ENCODE measurements at places on chromosomes 1 and 21.

- DNase-seq, result no peak
Measured at GRCh38 chr1:12640237-12640957, 3.5 kb upstream of the AADACL4 start.

DNA sequence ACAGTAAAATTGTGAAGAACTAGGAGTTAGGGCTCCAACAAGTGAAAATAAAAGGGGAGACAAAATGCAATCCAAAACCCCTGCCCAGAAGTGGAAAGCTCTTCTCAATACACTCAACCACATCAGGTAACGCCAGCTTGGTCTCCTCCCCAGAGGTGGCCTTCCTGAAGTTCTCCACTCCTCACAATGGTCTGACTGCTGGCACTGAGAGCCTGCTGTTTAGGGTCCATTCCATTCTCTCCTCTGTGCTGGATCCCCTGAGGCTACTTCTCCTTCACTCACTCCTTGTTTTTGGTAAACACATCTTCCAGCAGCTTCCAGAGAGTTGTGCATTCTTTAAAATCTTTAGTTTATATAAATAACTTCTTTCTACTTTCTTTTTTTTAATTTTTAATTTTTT is 189.5 kb downstream of the KCNT2 start:
- DNase-seq, result no peak

DNA sequence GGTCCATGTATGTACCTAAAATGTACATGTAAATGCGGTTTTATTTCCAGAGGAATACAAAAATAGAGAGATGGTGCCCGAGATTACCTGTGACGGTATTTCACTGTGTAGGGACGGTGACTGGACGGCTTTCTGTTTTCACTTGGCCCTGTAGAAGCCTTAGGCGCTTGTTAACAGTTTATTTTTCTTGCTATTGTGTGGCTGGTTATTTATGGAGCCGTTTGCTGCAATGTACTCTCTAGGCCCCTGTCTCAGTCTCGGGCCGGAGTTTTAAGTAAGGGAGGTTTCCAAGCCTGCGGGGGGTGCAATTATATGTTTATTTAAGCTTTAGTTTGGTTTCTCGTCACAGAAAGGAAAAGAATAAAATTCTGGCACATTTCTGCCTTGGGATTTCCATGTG is 413 bp downstream of the EFCAB7 start:
- DNase-seq, result no peak

DNA sequence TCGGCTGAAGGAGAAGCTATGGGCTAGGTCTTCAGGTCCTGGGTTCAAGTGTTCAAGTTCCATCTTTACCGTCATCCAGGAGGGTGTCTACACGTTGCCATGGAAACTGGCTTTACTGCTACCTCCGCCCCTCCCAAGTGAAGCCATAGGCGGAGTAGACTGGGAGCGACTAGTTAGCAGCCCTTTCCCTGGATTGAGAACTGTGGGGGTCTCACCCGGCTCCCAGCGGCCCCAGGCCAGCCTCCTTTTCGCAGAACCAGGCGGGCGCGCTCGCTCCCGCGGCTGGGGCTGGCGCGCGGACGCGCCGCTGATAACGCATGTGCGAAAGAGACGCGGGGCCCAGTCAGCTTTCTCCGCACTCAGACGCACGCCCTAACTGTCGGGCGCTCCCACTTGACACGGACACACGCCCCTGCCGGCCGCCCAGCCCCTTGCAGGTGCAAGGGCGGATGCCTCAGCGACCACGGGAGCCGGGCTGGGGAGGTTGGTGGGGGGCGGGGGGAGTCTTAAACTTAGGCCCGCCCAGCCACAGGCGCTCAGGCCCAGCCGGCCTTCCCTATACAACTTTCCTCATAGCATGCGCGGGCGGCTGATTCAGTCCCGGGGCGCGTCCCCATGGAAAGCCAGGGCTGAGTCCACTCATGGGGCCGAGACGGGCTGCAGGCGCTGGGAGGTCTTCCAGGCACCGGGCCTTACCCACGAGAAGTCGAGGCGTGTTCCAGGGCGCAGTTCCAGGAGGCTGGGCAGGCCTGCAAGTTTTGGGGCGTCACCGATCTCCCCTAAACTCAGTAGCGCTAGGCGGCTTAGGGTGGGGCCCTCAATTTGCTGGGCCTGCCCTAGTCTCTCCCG is 7.4 kb downstream of the EFNA4 start:
- no peak for DNase-seq

DNA sequence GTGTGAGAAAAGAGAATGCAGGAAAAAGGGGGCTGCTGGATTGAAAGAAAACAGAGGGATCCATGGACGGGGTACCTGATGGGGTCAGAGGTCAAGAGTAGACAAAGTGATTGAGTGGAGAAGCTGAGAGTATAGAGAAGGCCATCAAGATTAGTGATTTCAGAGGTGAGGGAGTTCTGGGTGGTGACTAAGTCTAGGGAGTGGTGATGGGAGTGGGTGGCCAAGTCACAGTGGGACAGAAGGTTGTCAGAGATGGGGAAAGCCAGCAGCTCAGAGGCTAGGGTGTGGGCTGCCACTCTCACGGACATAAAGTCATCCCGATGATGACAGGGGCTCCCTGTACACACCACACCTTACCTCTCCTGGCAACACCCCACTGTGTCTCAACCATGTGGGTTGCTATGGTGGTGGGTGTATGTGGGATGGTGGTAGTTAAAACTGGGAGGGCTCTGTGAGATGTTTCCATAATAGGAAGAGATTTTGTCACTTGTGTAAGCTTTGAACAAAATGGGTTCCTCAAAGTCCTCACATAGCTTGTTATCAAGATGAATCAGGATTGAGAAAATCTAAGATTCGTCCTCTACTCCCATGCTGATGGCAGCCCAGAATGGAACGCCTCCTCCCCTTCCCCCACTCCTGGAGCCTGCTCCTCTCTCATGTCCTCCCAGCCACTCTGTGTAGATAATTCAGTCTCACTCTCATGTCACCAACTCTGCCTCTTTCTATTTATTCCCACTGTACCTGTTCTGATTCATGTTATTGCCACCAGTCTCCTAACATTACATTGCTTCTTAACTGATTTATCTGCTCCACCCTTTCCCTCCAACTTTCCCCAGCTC is 20.3 kb upstream of the CSF1 start:
- no peak for DNase-seq

DNA sequence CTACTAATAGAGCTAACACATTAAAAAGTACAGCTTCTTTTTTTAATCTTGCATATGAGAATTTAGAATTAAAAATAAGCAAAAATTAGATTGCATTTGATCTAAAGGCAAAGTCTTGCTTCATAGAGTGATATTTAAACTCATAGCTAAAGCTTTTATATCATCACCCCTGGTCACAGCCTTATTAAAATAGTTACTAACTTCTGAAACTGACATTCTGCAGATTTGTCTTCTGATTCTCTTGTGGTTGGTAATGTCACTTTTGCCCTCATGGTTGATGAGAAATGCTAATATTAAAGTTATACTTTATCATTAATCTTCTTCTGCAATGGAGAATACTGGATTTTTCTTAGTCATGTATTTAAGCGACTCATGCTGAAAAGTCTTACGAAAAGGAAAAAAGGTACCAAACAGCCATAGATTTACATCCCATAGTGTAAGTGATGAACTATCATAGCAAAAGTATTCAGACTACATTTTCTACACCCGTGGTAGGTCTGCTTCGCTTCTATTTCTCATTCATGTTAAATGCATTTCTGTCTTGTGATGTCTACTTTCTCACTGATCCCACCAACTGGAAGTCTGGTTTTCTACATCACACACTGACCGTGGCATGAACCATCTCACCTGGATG is 330.5 kb upstream of the B3GALT2 start:
- DNase-seq, result no peak

GRCh38 chr21:42454786-42455185 is 41.2 kb downstream of the RSPH1 start:
- no peak for DNase-seq

DNA sequence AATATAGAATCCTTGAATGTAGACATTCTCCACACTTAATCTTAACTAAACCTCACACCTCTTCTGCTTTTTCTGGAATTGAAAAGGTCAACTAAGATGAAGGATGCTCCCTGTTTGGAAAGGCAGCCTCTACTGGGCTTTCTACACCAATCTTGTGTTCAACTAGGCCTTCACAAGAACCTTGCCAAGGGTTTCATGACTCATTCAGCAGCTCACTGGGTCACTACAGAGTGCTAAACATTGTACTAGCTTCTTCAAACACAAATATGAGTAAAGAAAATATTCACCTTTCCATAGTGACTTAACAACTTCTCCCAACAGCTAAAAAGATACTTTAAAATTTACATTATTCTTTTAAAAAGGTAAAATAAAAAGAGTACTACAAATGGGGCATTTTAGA is 135.3 kb upstream of the PRMT6 start:
- no peak for DNase-seq

DNA sequence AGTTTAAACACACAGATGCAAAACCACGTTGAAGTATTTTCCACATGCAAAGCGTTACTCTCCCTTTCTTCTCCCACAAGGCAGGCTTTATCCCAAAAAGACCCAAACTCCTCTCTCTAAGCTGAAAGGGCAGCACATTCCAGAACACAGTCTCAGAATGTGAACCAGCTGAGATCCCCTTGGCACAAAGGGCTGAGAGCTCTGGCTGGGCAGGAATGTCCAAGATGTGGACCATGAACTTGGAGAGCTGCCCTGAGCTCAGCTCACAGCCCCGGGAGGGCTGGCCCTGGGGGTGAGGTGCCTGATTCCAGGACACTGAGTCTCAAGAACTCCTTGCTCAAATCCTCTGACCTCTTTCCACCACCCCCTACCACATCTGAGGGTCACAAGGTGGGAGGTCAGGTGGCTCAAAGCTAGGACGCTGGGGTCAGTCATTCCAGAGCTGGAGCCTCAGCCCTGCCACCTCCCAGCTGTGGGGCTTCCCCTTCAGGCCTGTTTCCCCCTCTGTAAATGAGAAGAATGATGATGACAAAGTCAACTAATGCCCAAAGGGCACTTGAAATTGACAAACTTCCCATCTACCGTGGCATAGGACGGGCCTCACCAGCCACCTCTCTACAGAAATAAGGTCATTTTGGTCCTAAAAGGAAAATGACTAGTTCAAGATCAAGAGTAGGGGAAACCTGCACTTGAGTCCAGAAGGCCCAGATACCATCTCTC is 11.5 kb downstream of the ALDH4A1 start:
- DNase-seq, result no peak

GRCh38 chr1:172778456-172779455 is 119.9 kb downstream of the FASLG start:
- DNase-seq, result no peak

- DNase-seq, result peak; percentile 64
Measured at GRCh38 chr1:173478094-173478674, 1.0 kb downstream of the PRDX6 start.

DNA sequence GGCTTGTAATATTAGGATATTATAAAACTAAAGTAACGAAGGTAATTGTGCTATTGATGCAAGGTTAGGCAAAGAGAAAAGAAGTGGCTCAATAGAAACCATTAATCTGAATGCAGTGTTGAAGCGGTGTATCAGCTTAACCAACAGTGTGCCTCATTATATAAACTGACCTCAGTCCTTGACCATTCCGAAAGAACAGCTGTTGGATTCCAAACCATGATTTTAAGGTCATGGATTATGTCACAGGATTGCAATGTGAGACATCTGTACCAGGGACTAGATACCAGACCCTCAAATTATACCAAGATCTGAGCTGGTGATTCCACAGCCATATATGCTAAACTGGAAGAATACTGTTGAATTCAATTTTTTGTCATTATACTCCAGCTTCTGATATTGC is 134.2 kb upstream of the HP1BP3 start:
- no peak for DNase-seq

Measured in COLO829 (cell line).